ENCODE measurements at places on chromosomes 1 and 21. TPM values are rescaled to one million over a fixed set of nuclear protein-coding genes. Genes with fewer than 3 reads are reported as not detected.

PRAMEF1 gene
- not detected for total RNA-seq

DNA sequence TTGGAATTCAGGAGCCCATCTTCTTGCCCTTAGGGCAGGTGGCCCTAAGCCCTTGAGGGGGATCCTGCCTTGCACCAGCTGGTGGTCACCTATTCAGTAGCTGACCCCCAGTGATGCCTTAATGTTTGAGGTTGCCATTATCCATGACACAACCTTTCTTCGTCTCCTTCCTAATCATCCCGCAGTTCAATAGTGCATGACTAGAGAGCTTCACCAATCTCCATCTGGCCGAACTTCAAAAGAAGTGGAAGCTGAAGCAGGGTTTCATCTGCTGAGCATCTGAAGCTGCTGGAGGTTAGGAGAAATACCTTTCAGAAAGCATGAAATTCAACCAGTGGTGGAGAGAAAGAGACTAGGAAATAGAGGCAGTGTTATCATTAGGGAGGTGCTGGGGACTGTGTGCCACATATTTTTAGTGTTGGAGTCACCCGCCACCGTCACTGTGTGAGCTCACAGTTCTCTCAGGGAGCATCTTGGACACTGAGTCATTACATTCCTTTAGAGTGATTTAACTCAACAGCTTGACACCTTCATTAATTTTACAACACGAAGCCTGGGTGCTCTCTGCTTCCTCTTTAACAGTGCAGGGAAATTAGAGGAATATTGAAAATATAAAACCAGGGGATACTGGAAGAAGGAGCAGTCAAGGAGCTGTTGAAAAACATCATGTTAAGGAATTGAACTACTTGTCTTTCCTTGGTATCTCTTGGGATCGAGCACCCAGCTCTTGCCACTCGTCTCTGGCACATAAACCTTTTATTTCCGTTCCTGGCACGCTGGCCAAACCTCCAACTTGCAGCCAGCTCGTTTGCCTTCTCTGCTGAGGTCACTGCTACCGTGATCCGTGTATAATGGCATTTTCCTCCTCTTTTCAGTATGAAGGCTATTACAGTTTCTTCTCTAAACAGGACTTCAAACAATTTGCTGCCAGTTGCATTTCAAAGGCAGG is 53.6 kb downstream of the PEX14 start:
- no peak overlapping the region for H3K4me3 ChIP-seq
- no peak overlapping the region for H3K27ac ChIP-seq
- no peaks in the 10 kb centered on the region for H3K27me3 ChIP-seq
- peaks cover 16% of the 10 kb centered on the region for H3K4me1 ChIP-seq

DNA sequence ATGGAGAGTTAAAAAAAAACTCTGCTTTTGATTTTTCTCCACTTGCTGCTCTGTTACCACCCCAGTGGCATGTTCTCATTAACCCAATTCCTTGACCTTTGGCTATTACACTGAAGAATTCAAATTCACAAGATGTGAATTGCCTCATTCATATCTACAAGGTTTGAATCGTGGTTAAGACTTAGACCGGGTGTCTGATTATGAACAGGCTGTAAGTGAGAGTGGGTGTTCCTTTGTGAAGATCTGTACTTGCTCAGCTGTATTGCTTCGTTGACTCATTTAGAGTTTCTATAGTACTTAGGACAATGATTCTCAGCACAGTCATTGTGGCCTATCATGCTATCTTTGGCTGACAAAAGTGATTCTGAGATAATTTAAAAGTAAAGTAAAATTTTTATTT is 36.4 kb downstream of the DNM3 start:
- no peaks in the 10 kb centered on the region for H3K4me1 ChIP-seq
- H3K27me3 ChIP-seq, result peaks cover 4% of the 10 kb centered on the region
- no peak overlapping the region for H3K4me3 ChIP-seq
- DNase-seq, result no peak

DNA sequence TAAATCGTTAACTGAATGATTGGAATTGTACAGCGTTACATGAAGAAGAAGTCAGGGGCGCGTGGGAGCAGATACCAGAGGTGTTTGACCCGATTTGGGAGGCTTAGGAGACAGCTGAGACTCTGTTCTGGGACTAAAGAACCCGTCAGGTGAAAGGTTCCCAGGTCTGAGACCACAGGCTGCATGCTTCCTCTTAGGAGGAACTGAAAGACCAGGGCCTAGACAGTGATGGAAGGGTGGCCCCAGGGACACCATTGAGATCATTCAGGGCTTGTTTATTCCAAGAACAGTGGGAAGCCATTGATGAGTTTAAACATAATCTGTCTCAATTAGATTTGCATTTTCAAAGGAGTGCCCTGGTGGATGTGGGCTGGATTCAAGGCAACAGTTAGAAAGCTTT is 904 bp downstream of the KLF17 start:
- H3K4me3 ChIP-seq, result no peak overlapping the region
- H3K4me1 ChIP-seq, result peaks cover 4% of the 10 kb centered on the region
- H3K27me3 ChIP-seq, result peaks cover 26% of the 10 kb centered on the region
- H3K36me3 ChIP-seq, result no peaks in the 10 kb centered on the region
- no peak overlapping the region for H3K27ac ChIP-seq

DNA sequence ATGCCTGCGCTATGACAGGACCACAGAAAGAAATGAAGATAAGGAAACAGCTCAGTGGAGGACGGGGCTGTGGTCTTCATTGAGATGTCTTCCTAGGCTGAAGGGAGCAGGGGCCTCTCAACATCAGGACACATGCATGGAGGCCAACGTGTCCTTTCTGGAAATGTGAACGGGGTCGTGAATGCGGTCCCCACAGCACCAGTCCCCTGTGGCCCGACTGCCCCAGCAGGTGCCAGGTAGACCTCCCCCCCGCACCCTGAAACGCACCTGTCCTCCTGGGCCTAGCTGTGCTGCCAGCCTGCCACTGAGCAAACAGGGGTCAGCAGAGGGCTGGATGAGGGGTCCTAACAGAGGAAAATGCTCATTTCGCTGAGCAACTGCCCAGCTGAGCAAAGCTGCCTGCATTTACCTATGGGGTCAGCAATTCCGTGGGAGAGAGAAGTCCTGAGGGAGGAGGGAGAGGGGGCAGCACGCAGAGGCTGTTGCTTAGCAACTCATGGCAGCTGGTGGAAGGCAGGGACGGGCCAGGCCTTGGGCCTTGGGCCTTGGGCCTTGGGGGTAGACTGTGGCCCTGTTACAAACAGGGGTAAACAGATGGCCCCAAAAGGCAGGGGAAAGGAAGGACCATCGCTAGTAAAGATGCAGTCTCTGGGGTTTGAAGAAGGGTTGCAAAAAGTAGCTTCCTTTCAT is 77.4 kb downstream of the NPHP4 start:
- H3K36me3 ChIP-seq, result no peaks in the 10 kb centered on the region
- no peak overlapping the region for H3K27ac ChIP-seq
- no peaks in the 10 kb centered on the region for H3K27me3 ChIP-seq
- no peak for DNase-seq
- no peak overlapping the region for H3K4me3 ChIP-seq
